ENCODE measurements at places on chromosomes 7 and 10.
A peak's percentile ranks its signal among the peaks of the same experiment; 100 is the strongest.

- DNase-seq, result no peak
Measured at GRCh38 chr10:106672517-106673175, 491.9 kb downstream of the SORCS1 start.

- no peak for DNase-seq
Measured at GRCh38 chr10:28130267-28130666, 131.4 kb upstream of the ODAD2 start.

- no peak for DNase-seq
Measured at GRCh38 chr10:10942441-10942840, 75.2 kb upstream of the CELF2 start.

- DNase-seq, result no peak
Measured at GRCh38 chr7:23135755-23136154, 30.2 kb downstream of the KLHL7 start.

- DNase-seq, result no peak
Measured at GRCh38 chr10:43453266-43453831, 16.4 kb downstream of the ZNF487 start.

GRCh38 chr10:27558612-27559020 lies 54.5 kb downstream of the RAB18 start:
- DNase-seq, result no peak

- no peak for DNase-seq
Measured at GRCh38 chr7:107999779-108000560, 3.0 kb downstream of the LAMB1 start.

DNA sequence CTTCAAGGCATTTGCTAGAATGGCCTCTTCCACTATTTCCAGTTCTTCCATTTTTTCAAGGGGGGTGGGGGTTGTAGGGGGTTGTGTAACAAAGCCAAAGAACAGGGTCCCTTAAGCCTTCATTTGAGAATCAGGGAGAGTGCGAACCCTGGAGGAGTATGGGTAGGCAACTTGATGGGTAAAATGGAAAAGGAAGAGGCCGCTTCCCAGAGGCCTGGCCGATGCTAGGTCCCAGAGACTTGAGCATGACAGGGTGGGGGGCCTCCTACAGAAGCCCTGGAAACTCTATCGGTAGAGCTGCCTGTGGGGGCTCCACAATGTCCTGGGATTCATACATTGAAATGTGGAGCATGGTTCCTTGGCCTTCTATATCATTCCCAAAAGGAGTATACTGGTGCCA lies 9.1 kb upstream of the HOXA13 start:
- DNase-seq, result no peak

DNA sequence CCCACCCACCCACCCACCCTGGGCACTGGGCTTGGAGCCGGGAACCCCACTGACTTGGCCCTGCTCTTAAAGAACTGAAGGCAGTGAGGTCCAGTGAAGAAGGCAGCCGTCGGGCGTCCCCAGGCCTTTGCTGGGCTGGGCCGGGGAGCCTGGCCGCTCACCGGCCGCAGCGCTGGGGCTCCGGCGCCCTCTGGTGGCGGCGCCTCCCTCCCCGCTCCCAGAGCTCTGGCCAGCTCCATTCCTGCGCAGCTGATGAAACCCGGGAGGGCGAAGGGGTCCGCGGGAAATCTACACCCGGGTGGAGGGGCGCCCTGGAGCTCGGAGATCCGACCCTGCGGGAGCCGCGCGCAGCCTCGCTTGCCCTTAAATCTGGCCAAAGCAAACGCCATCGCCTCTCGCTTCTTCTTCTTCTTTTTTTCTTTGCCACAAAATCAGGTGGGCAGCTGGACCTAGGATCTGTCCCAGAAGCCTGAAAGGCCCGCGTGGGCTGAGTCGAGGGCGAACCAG lies 1.7 kb upstream of the CXCL12 start:
- no peak for DNase-seq

DNA sequence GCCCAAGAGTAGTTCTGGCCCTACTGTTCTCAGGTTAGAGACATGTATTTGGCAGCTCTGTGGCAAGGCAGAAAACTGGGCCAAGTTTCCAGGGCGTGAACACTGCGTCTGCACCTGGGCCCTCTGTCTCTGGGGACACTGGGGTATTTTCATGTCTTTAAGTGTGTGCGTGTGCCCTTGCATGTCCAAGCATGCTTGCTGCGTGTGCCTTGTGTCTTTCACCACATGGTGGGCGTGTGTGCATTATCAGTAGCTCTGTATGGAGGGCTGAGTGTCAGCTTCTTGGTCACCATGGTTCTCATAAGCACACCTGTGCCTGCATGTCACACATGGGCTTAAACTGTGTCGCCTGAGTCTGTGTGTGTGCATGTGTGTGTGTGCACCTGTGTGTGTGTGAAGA lies 69.3 kb downstream of the HIPK2 start:
- DNase-seq, result no peak

DNA sequence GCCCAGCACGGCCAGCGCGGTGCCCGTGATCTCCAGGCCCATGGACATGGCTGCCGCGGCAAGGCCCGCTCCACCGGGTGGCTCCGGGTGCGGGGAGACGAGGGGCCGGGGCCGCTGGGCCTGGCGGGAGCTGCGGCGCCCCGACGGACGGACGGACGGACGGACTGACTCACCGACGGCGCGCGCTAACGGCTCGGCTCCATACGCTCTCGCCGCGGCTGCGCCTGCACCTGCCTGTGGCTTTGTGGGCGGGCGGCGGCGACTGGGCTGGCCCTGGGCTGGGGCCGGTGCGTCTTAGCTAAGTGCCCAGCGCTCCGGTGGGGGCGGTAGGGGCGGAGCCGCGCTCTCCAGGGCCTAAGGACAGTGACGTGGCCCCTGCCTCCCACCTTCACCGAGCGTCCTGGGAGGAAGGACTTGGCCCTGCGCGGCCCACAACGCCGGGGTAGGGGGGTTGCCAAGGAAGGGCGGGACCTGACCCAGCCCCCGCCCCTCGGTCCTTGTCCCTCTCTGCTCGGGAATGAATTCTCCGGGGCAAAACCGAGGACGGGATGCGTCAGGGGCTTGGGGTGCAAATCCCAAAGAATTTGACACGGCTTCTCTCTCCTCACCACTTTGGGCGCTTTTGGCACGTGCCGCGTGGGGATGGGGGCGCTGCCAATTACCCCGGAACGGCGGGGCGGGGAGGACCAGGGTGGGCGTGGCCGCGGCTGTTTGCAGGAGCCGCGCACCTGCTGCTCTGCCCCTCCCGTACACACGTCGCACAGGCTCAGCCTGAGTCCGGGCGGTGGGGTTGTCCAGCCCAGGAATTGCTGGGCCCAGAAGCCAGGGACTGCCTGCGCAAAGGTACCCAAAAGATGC lies at the start of gene CLDN3:
Gene CLDN3, minus strand, starts transcription at position 269 of the 858 bp plus-strand sequence. Its CDS starts 221 bp downstream, at position 48.
- DNase-seq, result no peak

- DNase-seq, result no peak
Measured at GRCh38 chr7:73429215-73429614, 4.4 kb upstream of the FZD9 start.

- DNase-seq, result no peak
Measured at GRCh38 chr10:34358729-34359434, 456.2 kb downstream of the PARD3 start.

DNA sequence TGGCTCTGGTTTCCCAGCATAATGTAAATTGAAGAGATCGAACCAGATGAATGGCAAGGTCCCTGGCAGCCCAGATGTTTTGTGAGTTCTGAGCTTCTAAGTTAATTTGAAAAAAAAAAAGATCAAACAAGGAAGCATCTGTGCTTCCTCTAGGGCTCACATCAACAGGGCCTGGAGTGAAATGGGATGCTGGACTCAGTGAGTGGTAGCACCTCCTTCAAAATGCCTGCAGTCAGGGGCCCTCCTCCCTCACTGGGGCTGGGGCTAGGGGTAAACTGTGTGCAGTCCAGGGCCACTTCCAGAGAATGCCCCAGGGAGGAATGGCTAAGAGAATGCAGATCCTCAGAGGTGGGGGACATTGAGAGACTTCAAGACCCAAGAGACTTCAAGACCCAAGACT lies 6.0 kb upstream of the CUEDC2 start:
- no peak for DNase-seq

DNA sequence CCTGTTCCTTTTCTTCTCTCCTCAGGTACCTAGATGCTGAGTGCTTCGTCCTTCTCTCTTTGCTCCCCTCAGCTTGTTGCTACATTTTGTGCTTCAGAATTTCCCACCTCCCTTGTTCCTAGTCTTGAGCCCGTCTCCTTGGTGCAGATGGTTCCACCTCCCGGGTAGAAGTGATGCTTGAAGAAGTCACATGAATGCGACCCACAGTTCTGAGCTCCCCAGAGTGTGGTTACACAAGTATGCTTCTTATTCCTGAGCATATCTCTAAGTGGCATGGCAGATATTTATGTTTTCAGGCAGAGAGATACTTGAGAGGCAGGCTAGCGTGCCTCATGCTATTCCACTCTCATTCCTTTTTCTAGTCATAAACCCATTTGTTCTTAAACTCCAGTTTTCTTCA lies 34.0 kb downstream of the INPP5F start:
- DNase-seq, result no peak

- DNase-seq, result no peak
Measured at GRCh38 chr7:77538281-77539212, 1.5 kb downstream of the PTPN12 start.

GRCh38 chr7:31049005-31049765 lies 2.9 kb upstream of the ADCYAP1R1 start:
- DNase-seq, result no peak

DNA sequence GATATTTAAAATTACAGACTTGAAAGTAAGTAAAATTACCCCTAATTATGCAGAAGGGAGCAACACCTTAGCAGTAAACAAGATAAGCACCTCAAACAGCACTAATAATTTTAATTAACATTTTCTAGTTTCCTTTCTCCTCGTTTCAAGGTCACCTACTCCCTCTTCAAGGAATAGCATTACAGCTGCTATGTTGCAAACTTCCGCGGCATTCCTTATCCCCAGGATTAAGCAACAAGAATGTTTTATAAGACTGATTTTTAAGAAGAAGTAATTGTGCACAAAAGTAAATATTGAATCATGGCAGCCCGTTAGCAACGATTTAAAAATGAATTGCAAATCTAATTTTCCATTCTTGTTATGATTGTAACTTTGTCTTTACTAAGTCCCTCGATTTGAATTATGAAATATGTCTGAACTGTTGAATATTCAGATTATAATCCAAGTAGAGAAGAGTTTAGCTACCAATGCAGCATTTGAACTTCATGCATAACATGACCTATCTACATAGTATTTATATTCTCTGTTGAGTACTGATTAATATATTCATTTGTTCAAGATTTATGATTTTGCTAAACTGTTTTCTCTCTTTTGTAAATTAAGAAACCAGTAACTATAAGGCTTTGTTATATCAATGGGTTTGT lies 593.5 kb upstream of the MGMT start:
- DNase-seq, result no peak

- DNase-seq, result no peak
Measured at GRCh38 chr7:4076701-4077294, 605.3 kb upstream of the FOXK1 start.

- no peak for DNase-seq
Measured at GRCh38 chr10:59894114-59894513, 12.2 kb downstream of the CCDC6 start.

DNA sequence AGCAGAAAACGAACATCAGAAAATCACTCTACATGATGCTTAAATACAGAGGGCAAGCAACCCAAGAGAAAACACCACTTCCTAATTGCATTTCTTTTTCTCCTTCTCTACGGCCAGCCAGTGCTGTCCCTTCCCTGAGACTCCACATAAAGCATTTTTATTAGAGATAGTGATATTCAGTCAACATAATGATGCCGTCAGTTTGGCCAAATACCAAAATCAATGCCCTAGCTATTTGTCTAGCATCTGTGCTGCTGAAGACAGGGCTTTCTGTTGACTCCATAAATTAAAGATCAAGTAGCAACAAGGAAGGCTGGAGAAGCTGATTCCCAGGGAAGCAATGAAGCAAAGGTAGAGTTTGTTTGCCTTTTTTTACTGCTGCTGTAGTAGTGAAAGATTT lies 1024.9 kb downstream of the REEP3 start:
- DNase-seq, result no peak

DNA sequence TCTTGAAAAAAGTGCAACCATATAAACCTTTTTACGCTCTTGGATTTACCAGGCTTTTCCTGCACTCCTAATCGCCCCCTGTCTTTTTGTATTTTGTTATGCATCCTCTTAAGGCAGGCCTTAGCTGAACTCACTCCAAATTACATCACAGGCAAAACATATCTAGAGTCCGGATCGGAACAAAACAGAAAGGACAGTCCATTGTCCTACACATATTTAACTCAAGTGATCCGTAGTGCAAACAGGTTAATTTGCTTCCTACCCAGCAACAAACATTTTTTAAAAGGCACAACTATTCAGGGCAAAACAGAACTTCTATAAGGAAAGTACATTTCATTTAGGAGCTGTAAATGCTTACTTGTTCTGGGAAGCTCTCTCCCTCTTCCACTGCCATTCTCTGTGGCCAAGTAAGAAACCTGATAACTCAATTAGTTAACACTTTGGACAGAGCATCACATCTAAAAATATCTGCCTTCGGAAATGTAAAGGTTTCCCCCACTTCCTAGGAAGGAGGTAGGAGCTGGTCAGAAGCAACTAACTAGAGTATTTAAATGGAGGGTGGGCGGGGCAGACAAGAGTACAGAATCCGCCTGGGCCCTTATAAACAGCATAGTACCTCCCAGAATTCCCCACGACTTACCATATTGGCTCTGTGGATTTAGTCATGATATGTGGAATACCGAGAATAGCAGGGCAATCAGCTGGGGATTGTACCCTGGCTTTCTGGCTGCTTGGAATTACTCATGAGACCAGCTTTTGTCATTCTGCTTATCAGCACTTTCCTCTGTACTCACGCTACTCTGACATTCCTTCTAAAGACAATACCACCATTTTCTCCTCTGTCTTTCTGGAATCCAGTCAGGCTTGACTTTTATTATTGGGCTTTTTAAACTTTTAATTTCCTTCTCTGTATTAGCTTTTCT lies 89.5 kb downstream of the ANK3 start:
- DNase-seq, result no peak

- DNase-seq, result no peak
Measured at GRCh38 chr10:127146661-127147060, 49.7 kb downstream of the INSYN2A start.

DNA sequence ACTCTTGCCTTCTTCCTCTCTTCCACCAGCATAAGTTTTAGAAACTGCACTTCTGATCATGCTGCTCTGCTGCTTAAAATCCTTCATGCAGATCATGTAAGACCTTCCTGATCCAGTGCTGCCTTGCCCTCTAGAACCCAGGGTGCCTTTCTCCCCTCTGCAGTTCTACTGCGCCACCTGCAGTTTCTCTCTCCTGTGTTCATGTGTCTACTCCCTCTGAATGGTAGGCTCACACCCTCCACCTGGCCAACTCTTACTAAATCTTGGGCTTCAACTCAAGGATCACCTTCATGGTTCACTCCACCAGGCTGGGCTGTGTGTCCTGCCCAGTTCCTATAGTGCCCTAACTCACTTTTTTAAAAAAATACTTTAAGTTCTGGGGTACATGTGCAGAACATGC lies 174.6 kb upstream of the ITGB1 start:
- peak; percentile 27 for DNase-seq

All from stimulated activated CD8-positive, alpha-beta memory T cell treated with anti-CD3 and anti-CD28 coated beads, Interleukin-15, amount 100 ng/mL, for 4 hours (primary cell).